ENCODE measurements at places on chromosomes 3 and 15. TPM values are rescaled to one million over a fixed set of nuclear protein-coding genes. Genes with fewer than 3 reads are reported as not detected.

FOXB1 gene
- total RNA-seq: not detected

C3orf80 gene
- total RNA-seq: not detected

ABHD14A gene
- total RNA-seq: 43.5 TPM

GPX1 gene
- total RNA-seq: 296 TPM

NPHP3 gene
- total RNA-seq: 25.0 TPM

AHSG gene
- not detected for total RNA-seq

FGD5 gene
- 1.8 TPM for total RNA-seq

C2CD4A gene
- total RNA-seq: 0.12 TPM

MB21D2 gene
- total RNA-seq: 1.5 TPM

PCSK6 gene
- 10.7 TPM for total RNA-seq

ALS2CL gene
- 0.35 TPM for total RNA-seq

CCDC9B gene
- total RNA-seq: 0.09 TPM

DCUN1D1 gene
- 13.2 TPM for total RNA-seq

FMN1 gene
- 0.23 TPM for total RNA-seq

MOBP gene
- total RNA-seq: not detected

NANOGP8 gene
- total RNA-seq: not detected

CPB1 gene
- not detected for total RNA-seq

CSTA gene
- 6.2 TPM for total RNA-seq

IQCF5 gene
- not detected for total RNA-seq

SPATA12 gene
- not detected for total RNA-seq

IL16 gene
- 6.7 TPM for total RNA-seq

RTP3 gene
- not detected for total RNA-seq

MINAR1 gene
- total RNA-seq: 0.70 TPM

LMCD1 gene
- 166 TPM for total RNA-seq

SLC2A2 gene
- total RNA-seq: not detected

C3orf20 gene
- 0.09 TPM for total RNA-seq

IGSF10 gene
- total RNA-seq: 7.3 TPM

FRMD4B gene
- 6.0 TPM for total RNA-seq

COL6A5 gene
- not detected for total RNA-seq

GOLGA8N gene
- total RNA-seq: 0.85 TPM
